ENCODE measurements at places on chromosomes 7 and 10.

DNA sequence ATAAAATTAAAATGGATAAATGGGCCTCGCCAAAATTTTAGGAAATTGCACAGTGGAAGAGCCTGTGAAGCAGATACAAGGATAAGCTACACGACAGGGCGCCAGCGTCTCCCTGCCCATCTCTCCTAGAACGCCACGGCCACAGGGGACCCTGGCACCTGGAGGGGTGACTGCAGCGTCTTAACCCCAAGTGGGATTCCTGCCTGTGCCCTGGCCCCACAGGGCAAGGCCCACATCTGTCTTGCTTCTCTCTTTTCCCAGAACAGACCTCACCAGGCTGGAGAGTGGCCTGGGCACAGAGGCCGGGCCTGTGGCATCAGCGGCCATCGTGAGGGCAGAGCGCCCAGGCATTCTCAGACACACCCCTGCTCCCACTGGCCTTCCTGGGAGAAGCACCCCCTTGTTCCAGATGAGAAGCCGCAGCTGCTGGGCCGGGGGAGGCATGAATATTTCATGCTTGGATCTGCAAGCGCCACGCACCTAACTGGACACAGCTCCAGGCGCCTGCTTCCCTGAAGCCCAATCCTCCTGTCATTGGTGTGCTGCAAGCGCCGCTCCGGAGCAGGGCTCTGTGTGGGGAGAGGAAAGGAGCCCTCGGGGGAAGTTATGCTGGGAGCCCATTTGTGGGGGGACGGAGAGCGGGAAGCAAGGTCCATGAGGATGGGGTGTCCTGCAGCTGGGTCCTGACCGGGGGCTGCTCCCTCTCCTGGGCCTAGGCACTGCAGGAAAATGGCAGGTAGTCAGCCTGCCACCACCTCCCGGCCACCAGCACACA, 153.5 kb downstream of the ELFN1 start:
- H3K27me3 ChIP-seq, result no peaks in the 10 kb centered on the region
- H3K27ac ChIP-seq, result no peak overlapping the region
- no peak overlapping the region for H3K4me3 ChIP-seq
- peaks cover 20% of the 10 kb centered on the region for H3K4me1 ChIP-seq
- DNase-seq, result peak; percentile 4

- peaks cover 38% of the 10 kb centered on the region for H3K4me1 ChIP-seq
- H3K4me3 ChIP-seq, result no peak overlapping the region
- no peak for DNase-seq
Observed at GRCh38 chr7:90621747-90622140, 25.6 kb downstream of the CDK14 start.

GRCh38 chr10:24383681-24384106, 174.8 kb downstream of the KIAA1217 start:
- no peak overlapping the region for H3K27ac ChIP-seq
- no peak for DNase-seq
- no peak overlapping the region for H3K4me3 ChIP-seq
- no peaks in the 10 kb centered on the region for H3K4me1 ChIP-seq

DNA sequence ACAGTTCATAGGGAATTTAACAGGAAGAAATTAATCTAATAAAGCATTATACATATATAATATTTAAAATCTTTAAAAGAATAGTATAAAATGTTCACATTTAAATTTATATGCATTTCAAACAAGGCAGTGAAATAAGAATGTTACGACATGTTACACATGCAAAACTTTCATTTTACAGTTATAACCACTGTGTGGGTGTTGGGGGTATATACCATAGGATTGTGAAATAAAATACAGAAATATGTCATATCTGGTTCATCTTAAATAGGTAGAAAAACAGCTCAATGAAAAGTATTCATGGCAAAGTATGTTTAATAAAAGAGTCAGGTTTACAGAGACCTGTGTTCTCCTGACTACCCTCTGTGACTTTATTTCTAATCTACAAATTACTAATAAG, 45.6 kb downstream of the CHCHD3 start:
- H3K36me3 ChIP-seq, result peaks cover 6% of the 10 kb centered on the region
- no peak for DNase-seq
- no peak overlapping the region for H3K4me3 ChIP-seq
- no peaks in the 10 kb centered on the region for H3K27me3 ChIP-seq
- no peak overlapping the region for H3K27ac ChIP-seq
- H3K4me1 ChIP-seq, result peaks cover 13% of the 10 kb centered on the region

- no peaks in the 10 kb centered on the region for H3K36me3 ChIP-seq
- H3K4me3 ChIP-seq, result no peak overlapping the region
- peaks cover 29% of the 10 kb centered on the region for H3K4me1 ChIP-seq
- H3K27ac ChIP-seq, result no peak overlapping the region
Observed at GRCh38 chr7:143411976-143412708, 3.5 kb upstream of the EPHA1 start.

DNA sequence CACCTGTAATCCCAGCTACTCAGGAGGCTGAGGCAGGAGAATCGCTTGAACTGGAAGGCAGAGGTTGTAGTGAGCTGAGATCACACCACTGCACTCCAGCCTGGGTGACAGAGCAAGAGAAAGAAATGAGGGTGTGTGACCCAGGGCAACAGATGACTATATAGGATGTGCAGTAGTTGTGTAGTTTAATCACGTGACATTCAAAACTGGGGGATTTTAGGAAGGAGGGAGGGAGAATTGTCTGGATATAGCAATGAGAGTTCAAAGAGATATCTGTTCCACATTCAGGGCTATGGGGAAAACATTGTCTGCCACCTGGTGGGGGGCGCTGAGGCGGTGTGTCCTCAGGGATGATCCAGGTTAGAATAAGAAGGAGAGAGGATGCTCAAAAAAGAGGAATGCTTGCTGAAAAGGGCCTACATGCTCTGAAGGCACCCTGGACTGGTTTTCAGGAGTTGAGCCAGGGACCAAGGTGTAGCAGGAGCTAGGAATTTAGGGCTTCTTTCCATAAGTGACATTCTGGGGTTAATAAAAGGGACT, 7.8 kb upstream of the ZYX start:
- DNase-seq, result no peak
- H3K36me3 ChIP-seq, result no peaks in the 10 kb centered on the region
- peaks cover 4% of the 10 kb centered on the region for H3K27me3 ChIP-seq
- H3K4me1 ChIP-seq, result peaks cover 27% of the 10 kb centered on the region
- H3K4me3 ChIP-seq, result no peak overlapping the region

DNA sequence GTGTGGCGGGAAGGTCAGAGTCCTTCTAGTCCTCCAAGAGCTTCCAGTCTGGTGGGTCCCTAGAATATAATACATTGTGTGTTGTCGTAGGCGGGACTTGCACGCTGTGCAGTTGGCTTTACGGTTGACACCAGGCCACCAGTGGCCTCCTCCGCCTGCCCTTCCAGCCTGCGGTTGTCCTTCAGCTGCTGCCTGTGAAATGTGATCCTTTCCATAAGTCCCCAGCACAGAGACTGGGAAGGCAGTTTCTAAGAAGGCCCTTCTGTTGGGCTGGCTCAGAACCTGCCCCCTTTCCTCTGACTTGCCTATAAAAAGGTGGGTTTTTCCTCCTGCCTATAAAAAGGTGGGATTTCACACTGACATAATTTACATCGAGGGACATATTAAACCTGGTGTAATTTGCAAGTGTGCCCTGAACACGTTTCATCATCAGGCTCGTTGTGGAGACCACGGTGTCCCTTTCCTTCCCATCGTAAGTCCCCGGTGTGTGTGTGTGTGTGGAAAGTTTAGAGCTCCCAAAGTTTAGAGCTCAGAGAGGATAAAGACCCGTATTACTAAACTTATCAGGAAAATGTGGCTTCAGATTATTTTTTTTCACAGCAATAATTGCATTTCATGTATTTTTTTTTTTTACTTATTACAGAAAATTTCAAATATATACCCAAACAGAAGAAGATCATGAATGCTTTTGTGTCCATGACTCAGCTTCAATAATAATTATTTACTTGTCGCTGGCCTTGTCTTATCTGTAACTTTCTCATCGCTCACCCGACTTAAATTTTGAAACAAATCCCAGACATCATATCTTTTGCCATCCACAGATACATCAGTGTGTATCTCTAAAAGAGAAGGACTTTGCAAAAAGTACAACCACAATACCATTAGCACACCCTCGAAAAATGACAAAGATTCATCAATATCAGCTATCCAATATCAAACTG, 45.1 kb downstream of the CUX1 start:
- peaks cover under 1% of the 10 kb centered on the region for H3K36me3 ChIP-seq
- no peak overlapping the region for H3K4me3 ChIP-seq
- H3K27me3 ChIP-seq, result no peaks in the 10 kb centered on the region
- no peak for DNase-seq

GRCh38 chr7:106625678-106626301, 35.2 kb downstream of the CCDC71L start:
- no peaks in the 10 kb centered on the region for H3K4me1 ChIP-seq
- H3K4me3 ChIP-seq, result no peak overlapping the region
- no peaks in the 10 kb centered on the region for H3K27me3 ChIP-seq

DNA sequence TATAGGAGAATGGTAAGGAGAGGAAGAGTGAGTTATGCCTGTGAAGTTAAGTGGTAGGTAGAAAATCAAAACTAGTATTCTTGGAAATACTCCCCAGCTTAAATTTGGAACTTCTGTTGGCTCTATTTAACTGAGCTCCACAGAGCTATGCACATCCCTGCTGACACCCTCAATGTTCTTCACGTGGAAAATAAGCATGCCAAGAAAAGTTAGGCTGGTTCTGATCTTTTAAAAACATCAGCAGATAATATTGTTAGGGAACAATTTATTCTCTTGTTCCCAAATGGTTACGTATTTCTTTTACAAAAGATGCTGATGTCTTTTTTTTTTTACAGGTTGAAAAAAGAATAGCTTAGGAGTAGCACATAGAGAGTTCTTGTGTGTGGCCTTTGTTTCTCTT, 111.3 kb downstream of the MKLN1 start:
- no peaks in the 10 kb centered on the region for H3K27me3 ChIP-seq
- no peak overlapping the region for H3K4me3 ChIP-seq
- H3K27ac ChIP-seq, result no peak overlapping the region
- no peaks in the 10 kb centered on the region for H3K4me1 ChIP-seq
- DNase-seq, result no peak

DNA sequence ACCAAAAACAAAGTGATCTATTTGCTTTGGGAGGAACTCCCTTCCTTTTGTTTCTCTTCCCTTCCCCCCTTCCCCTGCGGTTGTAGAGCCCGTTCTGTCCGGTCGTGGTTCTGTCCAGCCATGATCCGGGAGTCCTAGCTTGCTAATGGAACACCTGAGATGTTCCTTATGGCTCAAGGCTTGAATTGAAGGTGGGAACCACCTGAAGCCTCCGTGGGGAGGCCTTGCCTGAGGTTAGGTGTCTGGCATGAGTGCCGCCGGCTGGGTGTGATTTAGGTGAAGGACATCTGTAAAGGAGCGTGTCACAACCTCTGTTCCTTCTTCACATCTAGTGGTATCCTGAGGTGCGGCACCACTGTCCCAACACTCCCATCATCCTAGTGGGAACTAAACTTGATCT, 46.2 kb downstream of the DAGLB start:
- H3K4me1 ChIP-seq, result peaks cover 5% of the 10 kb centered on the region
- DNase-seq, result no peak
- no peak overlapping the region for H3K4me3 ChIP-seq
- H3K27me3 ChIP-seq, result no peaks in the 10 kb centered on the region
- no peak overlapping the region for H3K27ac ChIP-seq
- H3K36me3 ChIP-seq, result peaks cover 73% of the 10 kb centered on the region

DNA sequence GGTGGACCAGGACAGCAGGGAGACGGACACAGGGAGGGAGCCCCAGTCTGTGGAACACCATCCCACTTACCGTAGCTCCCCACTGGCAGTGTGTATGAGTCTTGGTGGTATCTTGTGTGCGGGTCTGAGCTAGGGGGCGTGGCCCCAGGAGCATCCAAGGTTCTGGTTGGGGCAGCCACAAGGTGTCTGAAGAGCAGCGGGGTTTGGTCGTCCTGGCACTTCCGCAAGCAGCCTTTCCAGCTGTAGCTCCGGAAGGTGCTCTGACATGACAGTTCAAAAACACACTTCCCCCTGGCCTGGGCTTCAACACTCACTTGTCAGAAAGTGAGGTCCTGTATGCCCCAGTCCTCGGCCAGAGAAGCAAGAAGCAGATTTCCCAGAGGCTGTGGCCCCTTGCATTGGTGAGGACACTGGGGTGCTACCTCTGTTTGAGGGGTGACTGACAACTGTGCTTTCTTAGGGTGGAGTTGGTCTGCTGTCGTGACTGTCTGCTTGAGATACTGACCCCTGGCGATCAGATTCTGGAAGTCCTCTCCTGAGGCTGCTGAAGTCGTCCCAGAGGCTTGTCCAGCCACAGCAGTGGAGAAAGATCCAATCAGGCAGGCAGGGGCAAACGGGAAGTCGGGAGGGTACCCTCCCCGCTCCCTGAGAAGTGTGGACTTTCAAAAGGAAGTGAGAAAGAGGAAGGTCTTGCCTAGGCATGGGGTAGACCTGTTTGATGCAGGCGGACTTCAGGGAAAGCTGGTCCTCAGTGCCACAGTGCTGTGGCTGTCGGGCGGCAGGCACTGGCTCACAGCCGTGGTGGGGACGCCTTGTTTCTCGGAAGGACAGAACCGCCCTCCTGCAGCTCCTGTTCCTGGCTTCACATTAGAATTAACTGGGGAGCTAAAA, 51.4 kb upstream of the PFKFB3 start:
- H3K4me3 ChIP-seq, result peak overlapping the region; percentile 79
- H3K27me3 ChIP-seq, result no peaks in the 10 kb centered on the region
- H3K27ac ChIP-seq, result peak overlapping the region; percentile 85
- peaks cover 45% of the 10 kb centered on the region for H3K4me1 ChIP-seq

DNA sequence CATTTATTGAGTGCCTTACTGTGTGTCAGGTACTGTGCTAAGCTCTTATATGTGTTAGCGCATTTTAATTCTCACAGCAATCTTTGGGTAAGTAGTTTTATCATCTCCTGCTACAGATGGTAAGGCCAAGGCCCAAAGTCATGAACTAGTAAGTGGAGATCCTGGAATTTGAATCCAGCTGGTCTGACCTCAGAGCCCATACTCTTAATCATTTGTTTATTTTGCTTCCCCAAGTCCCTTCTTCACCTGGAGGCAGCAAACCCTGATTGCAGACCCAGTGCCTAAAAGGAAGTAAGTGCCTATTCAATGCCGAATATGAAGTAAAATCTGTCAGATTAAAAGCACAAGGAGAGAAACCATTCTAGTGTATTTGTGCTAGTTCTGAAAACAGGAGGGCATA, 182.9 kb upstream of the TCF7L2 start:
- H3K4me1 ChIP-seq, result no peaks in the 10 kb centered on the region
- H3K36me3 ChIP-seq, result peaks cover 8% of the 10 kb centered on the region
- H3K27ac ChIP-seq, result no peak overlapping the region
- no peak overlapping the region for H3K4me3 ChIP-seq
- no peak for DNase-seq

- no peaks in the 10 kb centered on the region for H3K36me3 ChIP-seq
- H3K27ac ChIP-seq, result no peak overlapping the region
- no peak for DNase-seq
- no peak overlapping the region for H3K4me3 ChIP-seq
Observed at GRCh38 chr7:87316097-87316700, 29.3 kb upstream of the CROT start.
